ENCODE measurements at places on chromosomes 7 and 10. TPM values are rescaled to one million over a fixed set of nuclear protein-coding genes. Genes with fewer than 3 reads are reported as not detected.

The ERV3-1 gene
- total RNA-seq = 5.3 TPM

The CHAT gene
- total RNA-seq = not detected

The PAX2 gene
- not detected for total RNA-seq

The MYH16 gene
- not detected for total RNA-seq

The SPDYE2 gene
- total RNA-seq = not detected

The AGMO gene
- total RNA-seq = 0.17 TPM

The COL13A1 gene
- total RNA-seq = 1.2 TPM

The MOGAT3 gene
- total RNA-seq = not detected

The SDK1 gene
- total RNA-seq = 18.6 TPM

The GRM8 gene
- total RNA-seq = not detected

The HOGA1 gene
- total RNA-seq = 0.83 TPM

The OPALIN gene
- total RNA-seq = not detected
